ENCODE measurements at places on chromosomes 4 and X.

DNA sequence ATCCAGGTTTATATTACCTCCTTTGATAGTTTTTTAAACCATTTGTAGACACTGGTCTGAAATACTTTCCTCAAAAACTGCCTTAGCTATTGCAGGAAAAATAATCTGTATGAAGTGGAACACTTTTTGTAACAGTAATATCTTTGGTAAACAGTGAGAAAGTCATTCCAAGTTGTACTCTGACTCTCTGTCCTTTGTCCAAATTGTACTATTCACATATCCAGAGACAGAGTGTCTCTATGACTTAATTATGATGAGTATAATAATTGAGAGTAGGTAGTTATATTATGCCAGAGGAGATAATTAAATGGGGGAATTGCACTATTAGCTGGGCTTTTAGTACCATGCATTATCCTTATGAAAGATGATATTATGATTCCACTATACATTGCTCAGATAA is 112.6 kb upstream of the LCORL start:
- no peak for DNase-seq

DNA sequence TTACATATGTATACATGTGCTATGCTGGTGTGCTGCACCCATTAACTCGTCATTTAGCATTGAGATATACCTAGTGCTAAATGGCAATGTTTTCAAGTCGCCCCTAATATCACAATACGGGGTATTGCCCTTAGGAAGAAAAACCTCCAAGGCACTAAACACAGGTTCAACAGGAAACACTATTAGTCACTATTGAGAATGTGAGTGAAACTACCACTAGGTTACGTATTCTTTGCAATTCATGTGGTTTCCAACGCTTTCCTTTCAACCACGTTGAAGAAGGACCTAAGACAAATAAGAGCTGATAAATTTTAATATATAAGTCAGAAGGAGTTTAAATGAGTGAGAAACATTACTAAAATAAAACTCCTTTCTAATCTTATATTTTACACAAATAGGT is 134.7 kb upstream of the SPANXN4 start:
- no peak for DNase-seq

DNA sequence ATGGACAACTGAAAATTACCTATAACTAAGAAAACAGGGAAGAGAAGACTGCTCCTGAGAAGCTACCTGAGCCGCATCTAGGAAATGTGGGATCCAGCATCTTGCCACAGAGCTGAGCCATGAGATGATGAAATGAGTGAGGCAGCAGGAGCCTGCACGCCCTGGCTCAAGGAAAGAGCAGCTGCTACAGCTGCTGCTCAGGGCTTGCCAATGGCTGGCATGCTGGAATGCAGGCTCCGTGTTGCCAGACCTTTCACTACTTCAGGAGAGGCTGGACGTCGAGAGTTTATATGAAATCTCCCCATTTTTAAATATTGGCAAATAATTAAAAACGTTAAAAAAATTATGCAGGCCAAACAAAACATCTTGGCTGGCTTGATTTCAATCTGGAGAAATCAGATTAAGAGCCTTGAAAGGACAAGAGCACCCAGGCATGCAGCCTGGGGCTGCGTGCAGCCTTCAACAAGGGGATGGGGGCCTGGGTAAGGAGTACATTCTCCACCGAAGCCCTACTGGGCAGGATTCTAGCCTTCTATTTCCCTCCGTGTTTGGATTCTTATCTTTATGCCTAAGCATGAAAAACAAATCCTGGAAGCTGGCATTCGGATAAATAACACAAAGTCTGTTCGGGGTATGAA is 227.6 kb downstream of the NR3C2 start:
- DNase-seq = no peak

- DNase-seq = no peak
Observed at GRCh38 chrX:71184803-71185495, 38.1 kb upstream of the GJB1 start.

DNA sequence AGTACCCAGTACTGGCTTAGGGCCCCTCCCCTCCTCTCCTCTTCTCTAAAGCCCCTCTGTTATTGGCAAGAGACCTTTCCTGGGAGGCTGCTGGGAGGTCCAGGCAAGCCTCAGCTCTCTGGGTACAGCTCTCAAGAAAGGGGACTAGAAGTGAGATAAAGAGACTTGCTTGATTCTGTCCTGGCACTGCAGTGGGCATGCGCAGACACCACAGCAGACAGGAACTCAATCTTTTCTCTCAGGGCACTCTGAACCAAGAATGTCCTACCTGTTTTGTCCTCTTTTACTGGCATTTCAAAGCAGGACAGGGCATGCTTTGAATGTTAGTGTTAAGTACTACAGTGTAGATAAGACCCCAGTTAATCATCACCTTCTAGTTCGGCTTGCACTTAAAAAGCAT is 74.9 kb downstream of the NYX start:
- DNase-seq = no peak

DNA sequence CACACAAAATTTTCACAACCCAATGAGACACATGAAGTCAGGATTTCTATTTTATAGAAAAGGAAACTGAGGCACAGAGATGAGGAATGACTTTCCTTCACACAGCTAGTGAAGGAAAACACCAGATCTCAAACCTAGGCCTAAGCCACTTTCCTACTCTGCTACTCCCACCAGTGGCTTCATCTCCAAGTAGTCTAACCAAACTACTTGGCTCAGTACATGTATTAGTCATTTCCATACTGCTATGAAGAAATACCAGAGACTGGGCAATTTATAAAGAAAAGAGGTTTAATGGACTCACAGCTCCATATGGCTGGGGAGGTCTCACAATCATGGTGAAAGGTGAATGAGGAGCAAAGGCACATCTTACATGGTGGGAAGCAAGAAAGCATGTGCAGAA is 196.6 kb downstream of the EVC2 start:
- DNase-seq = no peak

DNA sequence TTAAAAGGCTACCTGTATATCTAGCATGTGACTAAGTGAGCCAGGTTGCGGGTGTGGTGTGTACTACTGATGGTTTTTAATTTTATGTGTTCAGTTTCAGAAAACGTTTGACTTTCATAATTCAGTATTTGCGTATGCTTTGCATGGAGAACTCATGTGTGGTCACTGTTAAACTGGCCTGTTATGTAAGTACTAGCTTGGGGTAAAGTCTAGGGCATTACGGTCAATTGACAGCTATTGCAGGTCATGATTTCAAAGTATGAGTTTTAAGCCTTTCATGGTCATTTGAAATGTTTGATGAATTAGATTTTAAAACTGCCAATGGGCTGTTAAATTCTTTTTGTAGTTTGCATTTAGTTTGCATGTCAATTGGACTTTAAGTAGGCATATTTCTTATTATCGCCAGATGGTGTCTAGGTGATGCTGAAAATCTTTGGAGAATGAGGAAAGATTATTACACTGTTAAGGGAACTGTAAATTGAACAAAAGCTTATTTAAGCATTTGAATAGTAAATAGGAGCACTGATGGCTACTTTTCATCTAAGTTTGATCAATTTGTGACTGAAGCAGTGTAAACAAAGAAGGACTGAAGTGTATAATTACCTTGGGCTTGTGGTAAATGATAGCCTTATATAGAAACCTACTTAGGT is 563.4 kb downstream of the DACH2 start:
- no peak for DNase-seq

- no peak for DNase-seq
Observed at GRCh38 chr4:174808836-174809235, 20.2 kb downstream of the GLRA3 start.

- no peak for DNase-seq
Observed at GRCh38 chr4:33381816-33382215, 2661.6 kb downstream of the PCDH7 start.

DNA sequence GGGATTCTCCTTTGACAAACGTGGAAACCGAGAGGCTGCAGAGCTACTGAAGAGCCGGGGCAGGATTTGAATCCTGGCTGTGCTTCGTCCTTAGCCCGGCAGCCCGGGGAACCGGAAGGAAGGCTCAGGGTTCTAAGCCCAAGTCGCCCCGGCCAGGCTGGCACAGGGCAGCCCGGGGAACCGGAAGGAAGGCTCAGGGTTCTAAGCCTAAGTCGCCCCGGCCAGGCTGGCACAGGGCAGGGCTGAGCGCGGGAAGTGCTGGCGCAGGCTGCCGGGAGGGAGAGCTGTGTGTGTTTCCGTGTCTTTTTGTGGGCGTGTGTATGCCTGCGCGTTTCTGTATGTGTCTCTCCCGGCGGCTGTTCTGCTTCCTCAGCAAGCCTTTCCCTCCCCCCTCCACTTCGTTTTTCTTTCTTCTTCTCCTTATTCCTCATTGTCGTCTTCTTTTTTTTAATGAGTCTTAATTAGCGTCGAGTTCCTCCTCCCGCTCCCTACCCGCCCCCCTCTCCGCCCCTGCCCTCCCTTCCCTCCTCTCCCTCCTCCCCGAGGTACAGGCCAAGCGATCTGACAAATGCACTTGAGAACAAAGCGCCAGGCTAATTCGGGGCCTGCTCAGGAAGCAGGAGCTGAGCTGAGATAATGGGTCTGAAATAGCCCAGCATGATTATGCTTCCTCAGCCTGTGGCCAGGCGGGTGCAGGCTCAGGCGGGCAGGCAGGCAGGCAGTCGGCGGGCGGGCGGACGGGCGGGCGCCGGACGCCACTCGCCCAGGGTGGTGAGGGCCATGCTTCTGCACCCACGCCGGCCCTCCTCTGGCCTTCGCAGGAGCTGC is 65.9 kb downstream of the EFNB1 start:
- DNase-seq = no peak

GRCh38 chrX:2559124-2559523 is 58.3 kb upstream of the DHRSX start:
- DNase-seq = no peak

- DNase-seq = no peak
Observed at GRCh38 chr4:16415751-16416150, 189.5 kb upstream of the TAPT1 start.

DNA sequence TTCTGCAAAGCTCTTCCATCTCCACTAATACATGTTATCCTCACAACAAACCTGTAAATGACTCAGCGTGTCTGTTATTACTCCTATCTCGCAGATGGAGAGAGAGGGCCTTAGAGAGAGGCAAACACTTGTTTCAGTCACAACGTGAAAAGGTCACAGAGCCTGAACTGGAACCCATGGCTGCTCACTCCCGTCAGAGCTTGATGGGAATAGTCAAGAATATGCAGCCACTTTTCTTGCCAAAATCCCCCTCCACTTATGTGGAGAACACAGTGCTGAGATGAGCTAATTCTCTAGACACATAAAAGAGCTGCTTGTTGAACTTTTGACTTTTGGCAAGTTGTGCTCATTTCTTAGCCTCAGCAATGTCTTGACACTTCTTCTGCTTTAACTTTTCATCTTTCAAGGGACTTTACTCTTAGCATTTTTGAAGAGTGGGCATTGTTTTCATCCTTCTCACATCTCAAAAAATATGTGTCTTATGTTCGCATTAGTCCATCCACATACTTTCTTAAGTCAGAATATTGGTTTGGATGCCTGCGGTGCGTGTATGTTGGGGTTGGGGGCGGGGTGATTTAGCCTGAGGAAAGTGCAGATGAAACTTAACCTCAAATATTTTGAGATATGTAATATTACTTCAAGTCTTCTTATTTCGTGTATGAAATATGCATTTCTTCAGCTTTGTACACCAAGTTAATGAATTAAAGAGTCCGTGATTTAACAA is 69.2 kb downstream of the SYNPO2 start:
- no peak for DNase-seq

DNA sequence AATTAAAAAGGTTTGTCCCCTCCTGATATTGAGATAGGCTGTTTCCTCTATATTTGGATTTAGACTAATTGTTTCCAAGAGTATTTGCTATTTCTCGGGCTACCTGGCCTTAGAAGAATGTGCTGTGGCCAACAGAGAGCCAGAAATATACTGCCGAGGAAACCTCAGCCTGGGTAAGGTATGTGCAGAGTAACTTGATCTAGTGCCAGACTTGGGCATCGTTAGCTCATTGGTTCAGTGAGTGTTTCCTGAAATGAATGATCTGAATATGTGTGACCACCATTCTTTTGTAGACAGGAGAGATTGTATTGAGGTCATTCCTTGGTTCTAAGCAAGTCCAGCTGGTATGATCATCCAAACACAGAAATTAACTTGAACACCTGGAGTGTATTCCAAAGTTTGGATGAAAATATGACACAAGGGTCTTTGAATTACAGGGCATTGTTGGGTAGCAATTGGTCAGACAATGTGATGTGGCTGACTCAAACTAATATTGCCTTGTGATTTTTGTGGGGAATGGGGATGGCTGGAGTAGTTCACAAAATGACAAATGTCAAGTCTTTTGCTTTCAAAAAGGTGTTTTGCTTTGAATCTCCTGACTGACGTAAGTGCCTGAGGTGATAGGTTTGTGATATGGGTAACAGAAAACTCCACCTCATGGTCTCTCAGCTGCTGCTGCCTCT is 100.2 kb upstream of the CXCL13 start:
- DNase-seq = no peak

DNA sequence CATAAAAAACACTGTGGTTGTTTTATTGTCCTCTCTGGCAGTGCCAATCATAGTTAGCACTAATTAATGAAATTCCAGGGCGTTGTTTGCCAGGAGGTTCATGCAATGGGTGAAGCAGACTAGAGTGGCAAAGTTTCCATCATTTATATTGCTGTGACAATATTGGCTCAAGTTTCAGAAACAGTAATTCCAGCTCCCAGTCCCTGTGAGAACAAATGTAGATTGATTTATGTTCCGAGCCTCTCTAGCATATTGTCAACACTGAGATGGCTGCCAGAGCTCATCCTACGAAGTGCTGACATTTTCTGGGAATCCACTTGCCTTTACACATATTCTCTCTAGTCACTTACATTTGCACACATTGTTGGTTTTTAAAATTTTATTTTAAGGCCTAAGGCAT is 440.0 kb upstream of the IGFBP7 start:
- DNase-seq = no peak

- DNase-seq = no peak
Observed at GRCh38 chrX:133645256-133645655, 230.0 kb upstream of the GPC4 start.

DNA sequence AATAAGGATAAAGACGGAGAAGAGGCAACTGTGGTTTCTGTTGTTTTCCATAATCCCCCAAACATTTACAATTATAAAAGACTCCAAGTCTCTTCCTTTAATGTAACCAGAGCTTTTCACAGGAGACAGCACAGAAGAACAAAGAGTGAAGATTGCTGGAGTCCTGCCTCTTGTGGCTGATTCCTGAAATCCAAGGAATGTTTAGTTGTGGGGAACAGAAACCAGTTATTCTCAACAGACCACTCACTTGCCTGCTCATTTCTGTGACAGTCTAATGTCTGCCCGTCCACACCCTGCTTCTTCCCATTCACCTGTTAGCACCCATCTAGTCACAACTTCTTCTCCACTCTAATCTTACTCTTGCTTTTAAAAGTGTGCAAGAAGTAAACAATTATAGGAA is 12.1 kb downstream of the TEX13B start:
- DNase-seq = no peak

- DNase-seq = no peak
Observed at GRCh38 chr4:81531410-81531809, 59.7 kb upstream of the RASGEF1B start.

- no peak for DNase-seq
Observed at GRCh38 chr4:2954358-2955185, 8.6 kb downstream of the NOP14 start.

DNA sequence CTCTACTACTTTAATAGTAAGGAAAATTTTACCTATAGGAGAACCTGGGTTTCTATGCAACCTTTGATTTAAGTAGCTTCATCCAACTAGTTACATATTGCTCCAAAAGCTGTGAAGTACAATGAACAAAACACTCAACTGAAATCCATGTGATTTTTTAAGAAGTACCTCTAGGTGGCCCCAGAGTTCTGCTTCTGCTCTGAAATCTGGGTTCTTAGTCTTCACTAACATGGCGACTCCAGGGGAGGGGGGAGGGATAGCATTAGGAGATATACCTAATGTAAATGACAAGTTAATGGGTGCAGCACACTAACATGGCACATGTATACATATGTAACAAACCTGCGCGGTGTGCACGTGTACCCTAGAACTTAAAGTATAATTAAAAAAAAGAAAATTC is 73.4 kb upstream of the MAGEB2 start:
- no peak for DNase-seq

All from iPS DF 19.7 (cell line).